ENCODE measurements at places on chromosomes 1 and 21.
A peak's percentile ranks its signal among the peaks of the same experiment; 100 is the strongest.

DNA sequence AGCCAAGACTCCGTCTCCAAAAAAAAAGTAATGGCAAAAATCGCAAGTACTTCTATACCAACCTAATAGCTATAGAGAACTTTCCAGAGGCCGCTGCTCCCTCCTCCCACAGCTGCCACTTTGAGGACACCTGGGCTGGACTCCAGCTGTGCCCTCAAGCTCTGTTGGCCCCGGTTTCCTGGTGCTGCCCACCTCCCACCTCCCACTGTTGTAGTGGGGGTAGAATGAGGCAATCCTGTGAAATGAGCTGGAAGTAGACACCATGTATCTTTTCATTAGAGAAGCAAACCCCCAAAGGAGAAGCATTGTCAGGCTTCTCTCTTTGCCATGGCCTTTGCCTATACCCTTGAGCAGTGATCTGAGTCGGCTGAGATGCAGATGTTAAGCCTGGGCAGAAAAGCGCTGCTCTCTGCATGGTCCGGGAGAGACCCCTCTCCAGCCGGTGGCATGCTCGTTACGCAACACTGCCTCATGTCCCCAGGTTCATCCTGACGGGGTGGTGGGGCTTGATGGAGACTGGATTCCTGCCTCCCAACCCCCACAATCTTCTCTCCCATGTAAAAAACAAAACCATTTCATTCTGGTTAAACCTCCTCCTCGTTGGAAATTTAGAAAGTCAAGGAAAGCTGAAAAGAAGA is 39.7 kb downstream of the SIM2 start:
- no peaks in the 10 kb centered on the region for H3K4me1 ChIP-seq
- DNase-seq: no peak
- no peaks in the 10 kb centered on the region for H3K36me3 ChIP-seq
- peaks cover 15% of the 10 kb centered on the region for H3K27me3 ChIP-seq

GRCh38 chr1:5768014-5768413 is 224.2 kb downstream of the NPHP4 start:
- DNase-seq: no peak
- peaks cover 9% of the 10 kb centered on the region for H3K27me3 ChIP-seq
- H3K36me3 ChIP-seq: no peaks in the 10 kb centered on the region
- no peak overlapping the region for H3K27ac ChIP-seq
- no peaks in the 10 kb centered on the region for H3K4me1 ChIP-seq

DNA sequence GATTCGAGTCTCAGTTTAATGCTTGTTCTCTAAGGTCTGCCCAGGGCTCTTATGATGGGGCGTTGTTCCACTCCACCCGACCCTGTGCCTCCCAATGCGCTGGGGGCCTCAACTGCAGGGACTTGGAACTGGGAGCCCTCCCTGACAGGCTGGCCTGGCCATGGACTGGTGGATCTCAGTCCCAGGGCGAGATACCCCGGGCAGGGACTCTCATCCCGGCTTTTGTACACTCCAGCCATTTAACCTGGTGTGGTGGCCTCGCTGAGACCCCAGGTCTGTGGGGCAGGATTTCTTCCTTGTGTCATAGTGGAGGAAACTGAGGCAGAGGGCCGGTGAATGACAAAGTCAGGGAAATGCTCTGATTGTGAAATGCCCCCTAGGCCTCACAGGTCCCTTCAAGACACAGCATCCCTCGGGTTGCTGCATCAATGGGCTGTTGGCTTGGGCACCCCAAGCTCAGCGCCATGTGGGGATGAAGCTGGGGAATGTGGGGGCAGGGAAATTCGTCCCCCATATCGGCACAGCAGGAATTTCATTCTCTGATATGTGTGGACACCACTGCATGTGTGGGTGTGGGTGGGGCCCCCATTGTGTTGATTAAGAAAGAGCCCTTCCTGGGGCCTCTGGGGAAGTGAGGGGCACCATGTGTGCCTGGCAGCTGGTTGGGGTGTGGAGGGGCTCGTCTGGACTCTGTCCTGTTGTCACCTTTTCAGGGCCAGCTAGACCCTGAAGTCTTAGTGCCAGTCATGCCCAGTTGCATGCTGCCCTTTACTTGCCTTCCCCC is 19.9 kb upstream of the ZNF678 start:
- DNase-seq: no peak
- peaks cover 7% of the 10 kb centered on the region for H3K4me1 ChIP-seq
- no peak overlapping the region for H3K27ac ChIP-seq
- H3K36me3 ChIP-seq: no peaks in the 10 kb centered on the region

DNA sequence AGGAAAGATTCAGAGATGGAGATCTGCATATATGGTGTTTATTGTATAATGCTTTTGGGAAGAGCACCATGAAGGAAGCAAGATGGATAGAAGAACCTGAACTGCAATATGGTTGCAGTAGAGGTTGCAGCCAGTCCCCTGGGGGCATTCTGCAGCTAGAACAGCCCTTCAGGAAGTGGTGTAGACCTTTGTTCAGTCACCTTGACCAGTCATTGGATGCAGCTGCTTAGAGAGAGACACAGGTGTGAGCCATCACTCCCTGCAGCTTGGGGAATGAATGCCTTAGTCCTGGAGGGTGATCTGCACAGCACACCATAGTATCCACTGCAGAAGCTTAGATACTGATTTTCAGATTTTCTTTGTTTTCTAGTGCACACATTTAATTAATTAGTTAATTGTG is 42.3 kb downstream of the NEK7 start:
- H3K27me3 ChIP-seq: no peaks in the 10 kb centered on the region
- H3K4me1 ChIP-seq: no peaks in the 10 kb centered on the region
- H3K36me3 ChIP-seq: peaks cover 2% of the 10 kb centered on the region
- no peak overlapping the region for H3K4me3 ChIP-seq
- DNase-seq: no peak
- no peak overlapping the region for H3K27ac ChIP-seq

DNA sequence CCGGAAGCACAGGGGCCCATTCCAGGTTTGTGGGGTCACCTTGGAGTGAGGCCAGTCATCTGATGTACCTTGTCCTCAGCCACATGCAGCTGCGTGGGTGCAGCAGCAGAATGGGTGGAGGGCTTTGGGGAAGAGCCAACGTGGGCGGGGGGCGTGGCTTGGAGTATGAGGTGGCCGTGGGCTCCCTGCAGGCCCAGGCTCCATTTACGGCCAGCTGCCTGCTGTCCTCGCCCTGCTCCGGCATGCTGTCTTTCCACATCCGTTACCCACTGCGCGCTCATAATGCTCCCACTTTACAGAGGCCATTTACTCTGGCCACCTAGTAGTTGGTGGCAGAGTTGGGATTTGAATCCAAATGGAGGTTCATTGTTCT is 27.8 kb upstream of the TINAGL1 start:
- H3K4me3 ChIP-seq: no peak overlapping the region
- no peaks in the 10 kb centered on the region for H3K36me3 ChIP-seq
- peak overlapping the region; percentile 91 for H3K27ac ChIP-seq

DNA sequence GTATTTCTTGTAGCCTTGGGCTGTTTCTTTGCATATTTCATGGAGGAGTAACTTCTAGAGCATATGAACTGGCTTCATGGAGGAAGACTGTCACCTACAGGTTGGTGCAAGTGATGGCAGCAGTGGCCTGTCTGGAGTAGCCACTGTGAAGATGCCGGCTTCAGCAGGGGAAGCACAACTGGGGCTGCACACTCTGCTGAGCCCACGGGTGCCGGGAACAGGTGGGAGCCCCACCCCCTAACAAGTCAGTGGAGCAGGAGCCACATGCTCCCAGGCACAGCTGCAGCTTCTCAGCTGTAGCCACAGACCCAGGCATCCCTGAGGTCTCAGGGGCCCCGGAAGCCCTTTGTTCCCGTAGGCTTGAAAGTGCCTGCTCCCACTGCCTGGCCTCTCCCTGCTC is 43.2 kb upstream of the C1orf185 start:
- H3K4me3 ChIP-seq: no peak overlapping the region
- H3K4me1 ChIP-seq: no peaks in the 10 kb centered on the region
- no peaks in the 10 kb centered on the region for H3K27me3 ChIP-seq
- H3K27ac ChIP-seq: no peak overlapping the region
- DNase-seq: no peak

DNA sequence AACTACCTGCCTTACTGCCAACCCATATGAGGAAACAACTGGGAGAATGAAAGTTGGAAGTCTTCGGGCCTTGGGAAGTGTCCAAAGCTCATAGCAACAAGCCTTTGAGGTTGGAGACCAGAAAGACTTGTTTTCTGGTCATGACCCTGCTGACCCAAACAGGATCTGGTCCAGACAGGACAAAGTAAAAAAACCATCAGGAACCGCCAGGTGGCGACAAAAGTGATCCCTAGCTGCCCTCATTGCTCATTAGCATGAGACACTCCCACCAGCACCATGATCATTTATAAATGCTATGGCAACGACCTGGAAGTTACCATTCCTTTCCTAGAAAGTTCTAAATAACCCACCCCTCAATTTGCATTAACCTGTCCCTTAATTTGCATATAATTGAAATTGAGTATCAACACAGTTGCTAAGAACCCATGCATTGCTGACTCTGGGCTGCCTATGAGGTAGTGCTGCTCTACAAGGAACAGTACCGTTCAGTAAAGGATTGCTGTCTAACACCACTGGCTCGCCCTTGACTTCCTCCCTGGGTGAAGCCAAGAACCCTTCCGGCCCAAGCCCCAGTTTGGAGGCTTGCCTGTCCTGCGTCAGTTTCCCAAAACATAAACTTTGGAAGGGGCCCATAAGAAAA is 89.0 kb downstream of the URB2 start:
- no peaks in the 10 kb centered on the region for H3K36me3 ChIP-seq
- H3K4me3 ChIP-seq: no peak overlapping the region
- no peaks in the 10 kb centered on the region for H3K4me1 ChIP-seq
- no peaks in the 10 kb centered on the region for H3K27me3 ChIP-seq

DNA sequence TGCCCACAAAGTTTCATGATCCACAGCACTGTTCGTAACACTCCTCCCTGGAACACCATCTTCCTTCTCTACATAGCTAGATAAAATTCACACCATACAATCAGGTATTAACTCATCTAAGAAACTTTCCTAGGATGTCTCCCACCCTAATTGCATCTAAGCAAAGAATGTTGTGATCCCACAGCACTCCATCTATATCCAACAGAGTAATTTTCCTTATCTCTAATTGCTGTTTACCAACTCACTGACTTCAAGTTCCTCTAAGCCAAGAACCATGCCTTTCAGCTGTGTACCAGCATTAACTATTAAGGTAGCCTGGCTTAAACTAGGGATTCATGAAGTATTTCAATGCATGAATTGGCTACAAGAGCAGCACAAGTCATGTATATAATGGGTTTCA is 114.2 kb downstream of the SIPA1L2 start:
- no peak for DNase-seq
- H3K27me3 ChIP-seq: no peaks in the 10 kb centered on the region

GRCh38 chr1:222413436-222413835 is 134.5 kb downstream of the HHIPL2 start:
- H3K36me3 ChIP-seq: no peaks in the 10 kb centered on the region
- no peak overlapping the region for H3K4me3 ChIP-seq
- no peaks in the 10 kb centered on the region for H3K27me3 ChIP-seq
- no peak for DNase-seq

GRCh38 chr1:67372136-67372535 is 58.1 kb downstream of the SERBP1 start:
- no peaks in the 10 kb centered on the region for H3K27me3 ChIP-seq
- no peaks in the 10 kb centered on the region for H3K36me3 ChIP-seq
- H3K4me3 ChIP-seq: no peak overlapping the region
- H3K27ac ChIP-seq: no peak overlapping the region

GRCh38 chr1:241202401-241202800 is 154.6 kb downstream of the RGS7 start:
- H3K4me3 ChIP-seq: no peak overlapping the region
- DNase-seq: peak; percentile 52
- no peaks in the 10 kb centered on the region for H3K27me3 ChIP-seq
- peaks cover 22% of the 10 kb centered on the region for H3K4me1 ChIP-seq
- peak overlapping the region; percentile 41 for H3K27ac ChIP-seq

- H3K36me3 ChIP-seq: peaks cover under 1% of the 10 kb centered on the region
- no peak overlapping the region for H3K27ac ChIP-seq
- peaks cover 3% of the 10 kb centered on the region for H3K27me3 ChIP-seq
- no peaks in the 10 kb centered on the region for H3K4me1 ChIP-seq
Measured at GRCh38 chr1:33180226-33180910, 1.5 kb downstream of the TRIM62 start.

DNA sequence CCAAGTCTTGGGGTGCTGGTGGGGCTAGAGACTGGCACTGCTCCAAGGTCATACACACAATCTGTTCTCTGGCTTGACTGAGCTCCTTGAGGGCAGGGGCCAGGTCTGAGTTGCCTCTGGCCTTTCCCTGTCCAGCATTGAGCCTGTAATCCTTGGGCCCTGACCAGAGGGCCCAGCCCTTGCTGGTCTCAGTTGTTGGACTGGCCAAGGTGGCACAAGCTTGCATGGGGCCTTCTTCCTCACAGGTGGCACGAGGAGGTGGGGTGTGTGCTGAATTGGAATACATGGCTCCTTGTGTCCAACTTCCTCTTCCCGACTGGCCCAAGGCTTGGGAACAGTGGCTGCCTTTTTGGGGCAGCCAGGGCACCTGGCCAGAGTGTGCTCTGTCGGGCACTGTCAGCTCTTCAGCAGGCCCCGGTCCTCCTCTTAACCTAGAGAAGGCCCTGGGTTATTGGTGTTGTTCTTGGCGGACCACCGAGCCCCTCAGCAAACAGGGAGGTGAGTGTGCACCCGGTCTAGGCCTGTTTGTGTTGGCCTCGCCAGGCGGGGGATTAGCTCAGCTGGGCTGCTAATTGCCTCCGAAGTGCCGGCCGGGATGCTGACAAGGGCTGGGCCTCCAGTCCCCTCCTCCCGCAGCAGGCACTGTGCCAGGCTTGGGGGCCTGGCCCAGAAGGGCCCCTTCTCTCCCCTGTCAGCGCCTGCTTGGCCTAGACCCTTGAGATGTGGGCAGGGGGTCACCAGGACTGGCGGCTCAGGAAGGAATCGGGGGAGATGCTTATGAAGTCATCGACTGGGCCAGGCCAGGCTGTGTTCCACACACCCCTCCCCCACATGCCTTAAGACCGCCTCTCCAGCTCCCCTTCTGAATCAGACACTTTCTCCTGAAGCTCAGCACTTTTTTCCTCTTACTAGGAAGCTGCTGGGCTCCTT is 28.5 kb downstream of the WNT4 start:
- no peak overlapping the region for H3K4me3 ChIP-seq
- H3K27ac ChIP-seq: peak overlapping the region; percentile 6
- no peaks in the 10 kb centered on the region for H3K27me3 ChIP-seq
- H3K36me3 ChIP-seq: peaks cover 26% of the 10 kb centered on the region
- peaks cover 21% of the 10 kb centered on the region for H3K4me1 ChIP-seq

GRCh38 chr1:31181515-31182343 is 58.0 kb downstream of the NKAIN1 start:
- H3K27ac ChIP-seq: no peak overlapping the region
- H3K36me3 ChIP-seq: no peaks in the 10 kb centered on the region
- peaks cover 12% of the 10 kb centered on the region for H3K4me1 ChIP-seq
- peak; percentile 65 for DNase-seq

GRCh38 chr1:59532102-59532501 is 235.2 kb downstream of the FGGY start:
- no peaks in the 10 kb centered on the region for H3K36me3 ChIP-seq
- no peaks in the 10 kb centered on the region for H3K27me3 ChIP-seq
- DNase-seq: no peak
- no peaks in the 10 kb centered on the region for H3K4me1 ChIP-seq
- no peak overlapping the region for H3K27ac ChIP-seq
- no peak overlapping the region for H3K4me3 ChIP-seq

- H3K4me1 ChIP-seq: peaks cover 8% of the 10 kb centered on the region
- no peak overlapping the region for H3K27ac ChIP-seq
- no peak overlapping the region for H3K4me3 ChIP-seq
Measured at GRCh38 chr1:4710592-4711415, 56.4 kb downstream of the AJAP1 start.

- H3K27ac ChIP-seq: no peak overlapping the region
- H3K27me3 ChIP-seq: no peaks in the 10 kb centered on the region
- H3K4me1 ChIP-seq: no peaks in the 10 kb centered on the region
Measured at GRCh38 chr1:175394739-175395138, 202.2 kb upstream of the KIAA0040 start.

GRCh38 chr1:184637664-184638240 is 116.9 kb downstream of the EDEM3 start:
- H3K4me1 ChIP-seq: no peaks in the 10 kb centered on the region
- no peaks in the 10 kb centered on the region for H3K27me3 ChIP-seq
- no peak overlapping the region for H3K4me3 ChIP-seq
- H3K27ac ChIP-seq: no peak overlapping the region

All from large intestine (tissue), 12 donors.